ENCODE measurements at places on chromosomes 5 and 9.

GRCh38 chr5:105428451-105429380, 1866.1 kb upstream of the NUDT12 start:
- DNase-seq = no peak

DNA sequence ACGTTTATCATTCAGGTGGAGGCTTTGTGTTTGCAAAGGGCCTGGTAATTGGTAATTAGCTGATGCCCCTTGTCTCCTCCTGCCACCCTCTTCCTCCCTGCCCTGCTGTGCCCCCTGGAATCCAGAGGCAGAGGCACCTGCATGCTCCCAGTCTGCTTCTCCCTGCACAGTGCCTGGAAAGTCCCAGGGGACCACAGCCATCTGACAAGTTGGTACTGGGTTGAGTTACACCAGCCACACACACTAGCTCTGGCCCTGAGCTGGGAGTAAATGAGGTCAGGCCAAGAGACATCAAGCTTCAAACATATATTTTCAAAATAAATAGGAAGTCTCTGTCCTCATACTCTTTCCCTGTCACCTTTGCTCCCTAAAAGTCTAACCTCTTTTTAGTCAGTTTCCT, 56.3 kb downstream of the INSYN2B start:
- DNase-seq = no peak

- DNase-seq = no peak
Observed at GRCh38 chr5:167945542-167946384, 345.7 kb upstream of the WWC1 start.

GRCh38 chr5:151055336-151055735, 25.5 kb downstream of the TNIP1 start:
- DNase-seq = no peak
